Activated CD8-positive, alpha-beta memory T cell treated with anti-CD3 and anti-CD28 coated beads for 1 hour (primary cell): ENCODE measurements at places on chromosomes 4 and X.

DNA sequence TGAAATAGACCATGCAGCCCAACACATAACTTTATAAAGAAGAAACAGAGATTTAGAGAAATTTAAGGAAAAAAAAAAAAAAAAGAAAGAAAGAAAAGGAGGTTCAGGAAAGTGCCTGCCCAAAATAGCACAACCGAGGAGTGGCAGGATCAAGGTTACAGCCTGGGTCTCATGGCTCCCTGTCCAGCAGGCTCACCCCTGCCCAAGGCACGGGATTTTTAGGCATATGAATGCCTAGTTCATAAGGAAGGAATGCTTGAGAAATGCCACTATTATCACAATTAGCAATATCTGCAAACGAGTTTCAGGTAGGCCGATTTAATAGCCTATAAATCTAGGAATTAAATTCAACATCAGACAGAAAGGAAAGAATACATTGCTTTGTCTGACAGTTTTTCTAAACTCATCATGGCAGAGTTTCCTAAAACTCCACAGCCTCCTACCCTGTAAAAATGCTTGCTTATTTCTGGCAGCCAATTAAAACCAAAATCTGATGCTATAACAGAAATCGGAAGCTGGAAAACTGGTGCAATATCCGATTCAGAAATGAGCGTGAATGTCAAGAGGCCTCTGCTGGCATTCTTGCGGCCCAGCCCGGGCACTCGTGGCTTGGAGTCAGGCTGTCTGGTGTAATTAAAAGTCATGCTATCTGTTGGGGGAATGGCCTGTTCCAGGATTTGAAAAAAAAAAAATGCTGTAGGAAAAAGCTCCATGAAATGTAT lies 63.5 kb downstream of the GEMIN8 start:
- DNase-seq, result no peak

- no peak for DNase-seq
Measured at GRCh38 chrX:22194660-22194945, 78.1 kb upstream of the CBLL2 start.

GRCh38 chr4:169571435-169571834 lies 40.9 kb downstream of the NEK1 start:
- DNase-seq, result no peak

DNA sequence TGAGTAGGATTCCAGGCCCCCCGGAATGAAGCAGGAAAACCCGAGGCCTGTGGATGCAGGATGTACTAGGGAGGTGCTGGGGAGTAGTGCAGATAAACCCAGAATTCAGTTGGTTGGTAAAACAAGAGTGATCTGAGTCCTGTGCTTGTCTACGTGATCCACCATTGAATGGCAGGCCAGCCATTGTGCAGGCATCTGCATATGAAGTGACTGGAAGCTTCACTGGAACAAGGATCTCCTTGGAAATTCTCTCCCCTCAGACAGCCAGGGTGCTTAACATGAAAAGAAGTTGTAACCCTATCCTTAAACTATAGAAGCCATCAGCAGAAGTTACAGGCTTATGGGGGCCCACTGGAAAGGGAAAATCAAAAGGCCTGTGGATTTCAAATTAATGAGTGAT lies 656 bp upstream of the GSPT2 start:
- DNase-seq, result no peak

DNA sequence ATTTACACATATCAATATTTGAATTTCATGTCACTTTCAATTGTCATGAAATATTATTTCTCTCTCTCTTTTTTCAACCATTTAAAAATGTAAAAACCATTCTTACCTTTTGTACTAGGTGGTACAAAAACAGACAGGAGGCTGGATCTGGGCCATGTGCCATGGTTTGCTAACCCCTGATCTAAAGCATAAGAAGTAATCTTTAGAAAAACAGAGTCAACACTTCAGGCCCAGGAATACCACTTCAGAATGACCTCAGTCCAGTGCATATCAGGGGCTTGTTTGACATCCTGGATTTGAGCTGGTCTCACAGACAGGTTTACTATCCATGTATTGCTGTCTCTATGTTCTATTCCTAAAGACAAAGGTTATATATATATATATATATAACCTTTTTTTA lies 102.5 kb downstream of the DCHS2 start:
- DNase-seq, result no peak

- DNase-seq, result no peak
Measured at GRCh38 chr4:176357359-176358082, 37.8 kb downstream of the SPCS3 start.

GRCh38 chr4:109010521-109010920 lies 247.7 kb upstream of the ETNPPL start:
- DNase-seq, result no peak

- DNase-seq, result no peak
Measured at GRCh38 chr4:182179105-182179504, 64.1 kb upstream of the TENM3 start.

DNA sequence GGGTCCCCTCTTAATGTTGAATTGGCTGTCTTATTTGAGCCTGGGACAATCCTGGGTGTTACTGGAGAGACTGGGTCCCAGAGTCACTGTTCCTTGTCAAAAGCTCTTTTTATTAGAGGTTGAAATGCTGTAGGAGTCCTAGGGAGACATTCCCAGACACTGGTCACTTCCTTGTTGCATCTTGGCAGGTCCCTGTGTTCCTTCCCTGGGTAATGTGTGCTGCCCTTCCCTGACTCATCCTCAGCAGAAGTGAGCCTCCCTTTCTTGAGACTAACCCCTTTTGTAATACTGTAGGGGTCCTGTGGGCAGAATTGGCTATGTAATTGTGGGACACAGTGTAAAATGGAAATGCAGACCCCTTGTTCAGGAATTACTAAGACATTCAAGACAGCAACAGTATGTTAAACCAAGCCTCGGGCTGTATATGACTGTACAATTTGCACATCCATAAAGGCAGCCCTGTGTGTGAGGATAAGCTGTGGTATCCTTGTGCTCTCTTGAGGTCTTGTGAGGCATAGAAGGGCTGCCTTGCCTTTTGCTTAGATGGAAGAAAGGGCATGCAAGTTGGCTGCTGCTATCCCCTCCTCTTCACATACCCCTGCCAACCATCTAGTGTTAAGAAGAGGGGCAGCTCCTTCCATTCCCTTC lies 53.5 kb downstream of the DCLK2 start:
- DNase-seq, result no peak

- DNase-seq, result no peak
Measured at GRCh38 chr4:106238820-106239420, 77.1 kb downstream of the TBCK start.
